ENCODE measurements at places on chromosomes 2 and 18.

DNA sequence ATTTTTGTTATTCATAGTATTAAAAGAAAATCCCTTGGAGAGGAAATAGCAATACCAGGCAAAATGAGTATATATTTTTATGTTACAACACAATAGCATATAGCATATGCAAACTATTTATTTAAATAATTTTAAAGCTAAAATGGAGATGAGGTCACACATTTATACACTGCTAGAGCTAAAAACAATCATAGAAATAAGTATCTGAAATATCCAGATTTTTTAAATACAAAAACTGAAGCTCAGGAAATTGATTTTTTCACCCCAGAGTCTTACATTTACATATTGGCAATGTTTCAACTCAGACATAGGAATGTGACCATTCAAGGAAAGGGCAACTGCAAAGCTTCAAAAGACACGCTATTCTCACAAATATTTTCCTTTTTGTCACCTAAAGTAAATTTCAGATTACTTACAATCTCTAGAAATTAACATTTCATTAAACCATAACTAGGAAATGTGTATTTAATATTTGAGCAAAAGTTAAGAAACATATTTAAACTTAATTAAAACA, 8.9 kb downstream of the TFPI start:
- DNase-seq, result no peak

GRCh38 chr18:13477147-13477683, 249.1 kb downstream of the FAM210A start:
- DNase-seq, result no peak

- DNase-seq, result peak; percentile 50
Observed at GRCh38 chr2:102664471-102664909, 45.1 kb downstream of the SLC9A2 start.

DNA sequence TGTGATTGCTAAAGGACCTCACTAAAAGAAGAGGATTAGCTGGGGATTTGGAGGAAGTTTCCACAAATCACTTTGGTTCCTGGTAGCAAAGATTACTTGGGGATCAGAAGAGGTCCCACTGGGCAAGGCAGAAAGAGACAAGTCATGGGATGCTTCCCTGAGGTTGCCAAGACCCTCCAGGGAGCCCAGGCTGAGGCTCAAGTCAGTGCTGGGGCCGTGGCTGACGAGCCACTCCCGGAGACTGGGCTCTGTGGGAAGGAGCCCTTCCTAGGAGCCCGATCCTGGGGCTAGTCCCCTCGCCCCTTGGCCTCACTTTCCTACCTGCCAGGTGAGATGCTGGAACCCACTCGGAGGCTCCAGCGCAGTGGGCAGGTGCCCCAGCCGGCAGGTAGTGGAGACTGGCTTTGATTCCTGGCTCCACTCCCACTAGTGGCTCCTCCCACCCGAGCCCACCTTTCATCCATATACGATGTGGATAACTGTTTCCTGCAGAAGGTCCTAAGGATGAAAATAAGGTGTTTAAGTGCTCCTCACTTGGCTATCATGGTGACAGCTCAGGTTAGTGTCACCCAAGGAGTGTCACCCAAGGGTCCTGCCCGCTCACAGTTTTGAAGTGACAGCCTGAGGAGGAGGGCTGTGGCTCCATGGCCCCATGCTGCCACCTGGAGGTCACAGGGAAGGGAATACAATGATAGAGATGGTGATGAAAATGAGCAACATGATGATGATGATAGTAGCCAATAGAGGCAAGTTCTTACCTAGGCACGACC, 100.5 kb downstream of the CAPN13 start:
- DNase-seq, result peak; percentile 69

Data from mesendoderm (in vitro differentiated cells).